Fibroblast of skin of back (primary cell): ENCODE measurements at places on chromosomes 1 and 21.
A peak's percentile ranks its signal among the peaks of the same experiment; 100 is the strongest.

DNA sequence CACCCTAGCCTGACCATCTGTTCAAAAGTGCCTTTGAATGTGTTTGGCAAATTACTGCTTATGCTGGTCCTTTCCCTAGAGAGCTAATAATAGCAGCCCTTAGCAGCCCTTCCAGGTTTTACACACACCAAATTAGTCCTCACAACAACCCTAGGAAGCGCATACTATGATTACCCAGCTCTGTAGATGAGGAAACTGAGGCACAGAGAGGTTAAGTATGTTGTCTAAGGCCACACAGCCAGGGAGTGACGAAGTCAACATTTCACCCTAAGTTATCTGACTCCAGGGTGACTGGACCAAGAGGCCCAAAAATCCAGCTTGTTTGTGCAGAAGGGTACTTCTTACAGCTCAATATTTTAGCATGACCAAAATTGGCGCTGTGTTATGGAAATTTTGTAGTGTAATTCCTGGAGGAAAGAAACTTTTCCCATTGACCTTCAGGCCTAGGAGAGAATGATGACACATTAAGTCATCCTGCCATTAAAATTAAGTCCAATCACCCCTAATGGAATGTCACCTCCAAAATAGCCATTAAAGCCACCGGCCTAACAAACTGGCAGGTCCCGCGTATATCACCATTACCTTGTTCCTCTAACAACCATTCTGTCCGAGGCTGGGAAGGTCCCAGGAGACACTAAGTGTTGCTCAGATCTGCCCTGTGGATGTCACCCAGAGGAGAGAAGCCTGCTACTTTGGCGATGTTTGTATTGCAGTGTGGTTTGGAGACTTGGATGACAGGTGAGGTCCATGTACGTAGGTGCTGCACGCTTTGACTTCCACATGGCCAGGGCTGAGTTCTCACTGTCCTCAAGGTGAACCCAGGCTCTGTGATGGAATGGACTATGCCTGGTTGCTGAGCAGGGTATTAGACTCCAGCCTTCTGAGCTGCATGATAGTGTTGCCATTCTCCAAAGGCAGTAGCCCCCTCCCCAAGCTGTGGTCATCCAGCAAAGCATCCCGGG lies 258.3 kb downstream of the TOMM20 start:
- no peak for DNase-seq

GRCh38 chr1:229431284-229432115 lies 2.4 kb downstream of the ACTA1 start:
- DNase-seq = no peak

DNA sequence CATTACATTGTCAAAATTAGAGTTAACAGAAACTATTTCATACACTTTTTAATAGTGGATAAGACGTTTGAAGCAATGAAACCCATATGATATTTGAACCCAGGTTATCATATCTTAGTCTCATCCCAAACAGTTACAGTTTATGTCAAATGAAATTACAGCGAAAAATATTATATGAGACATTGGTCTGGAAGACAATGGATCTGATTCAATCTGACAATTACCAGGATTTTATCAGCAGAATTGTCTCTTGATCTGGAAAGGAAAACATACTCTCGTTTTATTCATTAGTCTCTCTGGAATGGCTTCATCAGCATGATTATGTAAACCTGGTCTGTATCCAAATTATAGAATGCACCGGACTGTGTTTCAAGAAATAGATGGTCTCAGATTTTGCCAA lies 818.6 kb downstream of the NCAM2 start:
- no peak for DNase-seq

GRCh38 chr1:50880373-50880772 lies 79.7 kb downstream of the FAF1 start:
- DNase-seq = no peak

DNA sequence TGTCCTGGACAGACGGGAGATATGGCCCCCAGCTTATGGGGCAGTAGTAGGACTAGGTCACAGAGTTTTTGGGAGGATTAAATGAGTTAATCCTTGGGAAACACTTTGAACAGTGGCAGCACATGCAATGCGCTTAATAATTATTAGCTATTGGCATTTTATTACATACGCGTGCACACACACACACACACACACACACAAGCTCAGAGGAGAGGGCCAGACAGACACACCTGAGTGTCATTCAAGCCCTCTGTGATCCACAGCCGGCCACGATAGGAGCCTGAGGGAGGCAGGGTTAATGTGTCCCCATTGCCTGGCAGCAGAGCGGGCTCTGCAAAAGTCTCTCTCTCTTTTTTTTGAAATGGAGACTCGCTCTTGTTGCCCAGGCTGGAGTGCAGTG lies 37.9 kb downstream of the EPHA2 start:
- DNase-seq = no peak

GRCh38 chr1:88736633-88737248 lies 52.7 kb downstream of the PKN2 start:
- peak; percentile 48 for DNase-seq

DNA sequence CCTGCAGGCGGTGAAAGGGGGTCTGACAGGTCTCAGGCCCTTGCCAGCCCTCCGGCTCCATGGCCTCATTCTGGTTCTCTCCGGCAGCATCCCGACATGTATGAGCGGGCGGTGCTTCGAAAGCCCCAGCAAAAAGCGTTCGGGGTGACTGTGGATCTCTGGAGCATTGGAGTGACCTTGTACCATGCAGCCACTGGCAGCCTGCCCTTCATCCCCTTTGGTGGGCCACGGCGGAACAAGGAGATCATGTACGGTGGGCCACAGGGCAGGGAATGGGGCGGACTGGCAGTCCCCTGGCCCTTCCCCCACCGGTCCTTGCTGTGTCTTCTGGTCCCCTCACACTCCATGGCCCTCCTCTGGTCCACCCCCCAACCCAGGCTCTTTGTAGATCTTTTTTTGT lies 6.3 kb downstream of the IKBKE start:
- no peak for DNase-seq

DNA sequence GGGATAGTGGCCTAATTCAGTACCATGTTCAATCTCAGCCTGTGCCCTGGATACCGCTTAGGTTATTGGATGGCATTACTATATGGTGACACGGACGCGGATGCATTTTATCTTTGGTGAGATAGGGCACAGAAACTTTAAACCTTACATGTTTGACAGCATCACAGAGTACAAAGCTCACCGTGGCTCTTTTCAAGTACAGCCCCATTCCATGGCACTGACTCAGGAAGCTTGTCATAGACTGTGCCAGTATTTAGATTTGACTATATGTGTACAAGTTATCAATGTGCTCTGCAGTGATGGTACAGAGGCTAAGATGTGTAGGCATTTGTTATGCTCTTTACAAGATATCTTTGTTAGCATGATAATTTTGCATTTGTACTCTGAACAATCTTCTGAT lies 169.0 kb downstream of the RYR2 start:
- no peak for DNase-seq

DNA sequence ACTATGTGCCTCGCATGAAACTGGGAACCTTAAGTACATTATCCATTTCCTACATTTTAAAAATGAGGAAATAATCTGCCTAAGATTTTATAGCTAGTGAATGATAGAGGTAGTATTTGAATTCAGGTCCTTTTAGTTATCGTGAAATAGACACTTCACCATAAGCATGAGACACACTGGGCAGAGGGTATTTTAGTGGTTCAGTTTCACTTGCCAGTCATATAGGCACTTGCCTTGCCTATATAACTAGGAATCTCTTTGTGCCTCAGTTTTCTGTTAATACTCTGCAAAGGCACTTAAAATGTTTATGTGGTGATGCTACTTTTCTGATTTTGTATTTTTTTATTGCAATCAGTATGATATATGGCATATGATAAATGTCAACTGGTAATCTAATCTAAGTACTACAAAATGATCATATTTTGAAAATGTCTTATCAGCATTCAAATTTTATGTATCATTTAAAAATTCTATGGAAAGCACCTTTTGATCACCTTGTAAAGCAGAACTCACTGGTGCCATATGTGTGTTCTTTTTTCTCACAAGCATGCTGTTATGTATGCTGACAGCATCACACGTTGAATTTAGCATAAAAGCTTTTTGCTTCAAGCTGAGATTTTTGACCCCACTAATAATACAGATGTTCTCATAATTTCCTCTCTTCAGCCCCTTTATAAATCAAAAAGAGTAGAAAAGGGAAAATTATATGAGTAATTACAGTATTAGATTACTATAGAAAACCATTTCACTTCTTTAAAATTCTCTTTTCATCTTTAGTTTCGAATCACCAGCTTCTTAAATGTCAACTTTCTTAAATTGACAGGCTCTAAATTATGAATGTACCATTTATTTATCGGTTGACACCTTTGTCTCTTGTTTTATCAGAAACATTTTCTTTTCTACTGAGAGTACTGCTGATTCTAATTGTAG lies 52.6 kb downstream of the RPS6KC1 start:
- no peak for DNase-seq

DNA sequence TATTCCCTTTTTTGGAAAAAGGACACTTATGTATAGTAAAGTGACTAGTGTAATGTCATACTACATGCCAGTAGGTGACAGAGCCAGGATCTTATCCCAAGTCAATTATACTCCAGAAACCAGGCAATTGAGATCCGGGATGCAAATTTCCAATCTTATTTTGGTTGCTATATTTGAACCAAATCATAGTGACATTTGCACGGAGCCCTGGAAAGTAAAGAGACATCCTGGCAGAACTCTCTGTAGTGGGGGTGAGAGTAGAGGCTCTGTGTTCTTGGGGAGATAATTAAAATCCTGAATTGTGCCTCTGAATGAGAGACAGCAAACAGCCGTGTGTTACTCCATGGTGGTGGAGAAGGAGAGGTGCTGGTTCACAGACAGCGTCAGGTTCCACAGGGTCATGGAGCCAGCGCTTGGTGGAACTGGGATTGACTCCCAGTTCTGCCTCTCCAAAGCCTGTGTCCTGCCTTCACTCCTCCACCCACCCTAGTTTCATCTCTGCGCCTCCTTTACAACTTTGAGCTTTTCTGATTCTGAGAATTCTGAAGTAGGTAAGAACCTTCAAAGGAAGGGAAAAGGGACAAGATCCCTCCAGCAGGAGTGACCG lies 432.3 kb downstream of the PTPRU start:
- no peak for DNase-seq

DNA sequence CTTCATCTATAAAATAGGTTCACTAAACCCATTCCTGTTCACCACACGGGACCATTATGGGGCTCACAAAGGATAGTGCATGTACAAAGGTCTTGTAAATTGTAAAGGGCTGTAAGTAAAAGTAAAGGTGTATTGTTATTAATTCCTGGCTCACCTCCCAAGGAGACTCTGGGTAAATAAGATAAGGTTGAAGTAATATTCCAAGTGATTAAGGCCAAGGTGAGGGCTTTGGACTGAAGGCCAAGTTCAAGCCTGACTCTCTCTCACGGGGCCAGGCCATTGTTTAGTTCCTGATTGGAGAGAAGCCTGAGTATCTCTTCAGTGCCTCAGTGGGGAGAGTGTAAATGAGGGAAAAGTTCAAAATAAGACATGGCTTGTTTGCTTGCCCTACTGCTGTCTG lies 19.5 kb upstream of the ZFYVE9 start:
- no peak for DNase-seq

DNA sequence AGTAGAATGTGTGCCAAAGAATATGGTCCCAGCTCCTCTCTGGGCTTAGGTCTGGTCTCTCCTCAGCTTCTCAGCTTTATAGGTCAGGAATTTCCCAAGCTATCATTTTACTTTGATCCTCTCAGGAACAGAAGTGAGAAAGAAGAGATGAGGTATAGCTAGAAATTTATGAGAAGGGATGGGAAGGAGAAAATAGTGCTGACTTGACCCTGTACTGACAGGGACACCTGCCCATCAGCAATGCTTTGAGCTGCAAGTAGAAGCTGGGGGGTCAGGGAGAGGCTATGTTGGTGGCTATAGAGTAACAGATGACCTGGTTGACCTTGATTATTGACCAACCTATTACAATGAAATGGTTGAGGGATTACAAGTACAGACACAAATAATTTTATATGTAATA lies 75.0 kb downstream of the XCL2 start:
- no peak for DNase-seq

- DNase-seq = no peak
These were observed 53.6 kb downstream of the ADARB1 start for GRCh38 chr21:45127937-45128336.

GRCh38 chr1:153447498-153448170 lies 12.8 kb downstream of the S100A7 start:
- peak; percentile 41 for DNase-seq

DNA sequence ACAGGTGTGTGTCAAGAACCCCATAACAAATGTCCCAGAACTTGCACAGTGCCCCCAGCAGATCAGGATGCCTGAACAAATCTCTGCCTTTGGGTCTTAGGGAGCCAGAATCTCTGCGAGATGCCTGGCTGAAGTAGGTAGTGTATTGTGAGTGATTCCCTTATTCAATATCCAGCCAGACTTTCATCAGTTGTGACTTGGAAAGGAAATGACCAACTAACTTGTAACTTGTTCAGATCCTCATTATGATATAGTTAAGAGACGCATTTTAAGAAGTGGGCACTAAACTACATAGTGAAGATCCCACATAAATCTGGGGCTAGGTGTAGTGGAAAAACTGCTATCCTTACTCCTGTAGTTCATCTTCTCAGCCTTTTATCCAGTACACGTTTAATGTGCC lies 11.8 kb downstream of the OLIG2 start:
- DNase-seq = no peak

GRCh38 chr1:81664341-81664740 lies 136.4 kb upstream of the ADGRL2 start:
- DNase-seq = peak; percentile 70

DNA sequence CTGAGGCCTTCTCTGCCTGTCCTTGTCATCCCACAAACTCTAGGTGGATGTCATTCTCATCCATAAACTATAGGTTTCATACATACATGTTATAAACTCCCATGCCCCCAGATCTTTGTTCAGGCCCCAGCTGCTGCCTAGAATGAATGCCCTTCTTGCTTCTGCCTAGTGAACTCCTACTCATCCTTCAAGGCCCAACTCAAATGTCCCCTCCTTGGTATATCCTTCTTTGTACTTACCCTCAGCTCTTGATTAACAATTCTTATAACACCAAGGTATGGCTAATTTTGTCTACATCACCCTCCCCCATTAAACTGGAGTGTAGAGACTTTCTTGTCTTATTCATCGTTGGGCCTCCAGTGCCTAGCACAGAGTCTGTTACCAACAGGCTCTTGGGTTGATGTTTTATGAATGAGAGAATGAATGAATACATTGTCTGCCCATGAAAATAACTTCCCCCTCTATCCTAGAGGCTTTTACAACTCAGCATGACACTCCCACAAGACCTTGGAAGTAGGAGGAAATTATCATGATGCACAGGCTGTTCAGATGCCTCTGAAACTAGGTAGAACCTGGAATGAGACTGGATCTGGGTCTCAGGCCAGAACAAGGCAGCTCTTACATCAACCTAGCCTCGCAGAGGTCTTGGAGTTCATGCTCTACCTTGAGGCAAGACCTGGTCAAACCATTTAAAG lies 26.9 kb downstream of the EPHB2 start:
- no peak for DNase-seq

- DNase-seq = no peak
These were observed 274.0 kb upstream of the ADAMTS5 start for GRCh38 chr21:27240839-27241238.
